Stimulated activated CD8-positive, alpha-beta memory T cell treated with anti-CD3 and anti-CD28 coated beads, Interleukin-4, amount 100 ng/mL, for 1 hour (primary cell): ENCODE measurements at places on chromosomes 4 and X.

- no peak for DNase-seq
Measured at GRCh38 chr4:176545872-176546271, 226.1 kb downstream of the SPCS3 start.

DNA sequence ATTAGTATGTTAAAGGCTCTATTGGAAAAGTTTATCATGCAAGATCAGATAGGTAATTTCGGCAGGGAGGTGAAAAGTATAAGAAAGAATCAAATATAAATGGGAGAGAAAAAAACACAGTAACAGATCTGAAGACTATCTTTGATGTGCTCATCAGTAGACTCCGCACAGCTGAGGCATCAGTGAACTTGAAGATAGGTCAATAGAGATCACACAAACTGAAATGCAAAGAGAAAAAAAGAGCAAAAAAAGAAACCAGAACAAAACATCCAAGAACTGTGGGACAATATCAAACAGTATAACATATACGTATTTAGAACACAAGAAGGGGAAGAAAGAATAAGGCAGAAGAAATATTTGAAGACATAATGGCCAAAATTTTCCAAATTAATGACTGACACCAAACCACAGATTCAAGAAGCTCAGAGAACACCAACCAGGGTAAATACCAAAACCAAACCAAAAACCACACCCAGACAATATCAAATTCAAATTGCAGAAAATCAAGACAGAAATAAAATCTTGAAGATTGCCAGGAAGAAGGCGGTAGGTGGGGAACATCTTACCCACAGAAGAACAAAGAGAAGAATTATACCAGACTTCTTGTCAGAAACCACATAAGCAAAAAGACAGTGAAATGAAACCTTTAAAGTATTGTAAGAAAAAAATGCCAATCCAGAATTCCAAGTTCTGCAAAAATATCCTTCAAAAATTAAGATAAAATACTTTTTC is 29.1 kb downstream of the PFKFB1 start:
- DNase-seq, result no peak

DNA sequence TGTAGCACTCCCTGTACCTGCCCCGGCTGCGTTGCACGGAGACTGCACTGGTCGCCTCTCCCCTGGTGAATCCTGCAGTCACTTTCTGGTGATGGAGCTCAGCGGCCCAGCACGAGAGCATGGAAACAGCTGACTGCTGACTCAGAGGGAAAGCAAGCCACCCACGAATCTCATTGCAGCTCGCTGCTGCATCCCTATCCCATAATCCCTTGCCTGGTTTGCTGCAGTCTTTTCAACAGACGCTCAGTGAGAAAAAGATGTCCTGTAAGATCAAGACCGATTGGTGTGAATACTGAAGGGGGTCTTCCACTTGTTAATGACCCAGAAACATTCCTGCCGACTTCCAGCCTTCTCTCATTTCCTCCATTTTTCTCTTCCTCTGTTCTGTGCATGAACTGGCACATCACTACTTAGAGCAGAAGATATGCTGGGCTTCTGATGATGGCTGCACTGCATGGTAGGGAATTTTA is 52.9 kb downstream of the TRIM2 start:
- DNase-seq, result no peak

GRCh38 chrX:20829665-20830491 is 544.3 kb upstream of the CNKSR2 start:
- DNase-seq, result no peak

DNA sequence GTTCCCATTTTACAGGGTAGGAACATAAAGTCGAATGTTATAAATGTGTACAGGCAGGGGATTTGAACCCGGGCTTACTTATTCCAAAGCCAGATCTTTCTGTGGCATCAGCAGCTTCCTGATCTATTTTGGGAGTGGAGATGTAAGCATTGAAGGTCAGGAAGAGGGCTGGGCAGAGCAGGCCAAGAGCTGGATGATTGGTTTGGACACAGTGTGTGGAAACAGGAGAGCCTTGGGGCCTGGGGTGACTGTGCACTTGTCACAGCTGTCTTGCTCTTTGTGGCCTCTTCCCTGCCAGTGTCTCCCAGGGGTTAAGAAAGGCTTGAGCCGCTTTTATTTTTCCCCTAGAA is 127.9 kb upstream of the ENPP6 start:
- no peak for DNase-seq

DNA sequence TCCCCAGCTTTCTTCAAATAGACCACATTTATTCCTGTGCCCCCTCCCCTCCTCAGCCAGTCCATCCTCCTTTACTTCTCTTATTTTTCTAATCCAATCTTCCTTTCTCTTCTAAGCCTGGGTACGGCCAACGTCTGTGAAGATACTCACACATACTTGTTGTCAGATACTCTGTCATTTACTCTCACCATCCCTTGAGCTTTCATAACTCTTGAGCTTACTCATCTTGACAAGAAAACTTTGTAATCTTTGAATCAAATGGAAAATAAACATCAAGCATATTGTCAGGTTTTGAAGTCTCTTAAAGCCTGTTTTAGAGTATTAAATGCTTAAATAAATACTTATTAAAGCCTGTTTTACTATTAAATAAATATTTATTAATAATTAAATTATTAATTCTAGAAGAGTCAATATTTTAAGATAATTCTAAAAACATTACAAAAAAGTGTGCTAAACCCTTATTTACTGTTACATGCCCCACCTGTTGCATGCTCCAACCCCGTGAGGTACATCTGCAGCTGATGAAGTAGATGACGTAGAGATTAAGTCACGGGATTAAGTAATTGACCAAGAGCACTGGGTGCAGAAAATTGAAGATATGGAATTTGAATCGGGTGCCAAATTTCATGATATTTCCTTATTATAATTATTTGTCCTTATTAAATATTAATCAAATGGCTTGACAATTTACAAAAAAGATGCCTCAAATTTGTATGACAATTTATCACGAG is 1.5 kb upstream of the TRIML2 start:
- no peak for DNase-seq

GRCh38 chr4:149754526-149754925 is 61.1 kb downstream of the IQCM start:
- no peak for DNase-seq

DNA sequence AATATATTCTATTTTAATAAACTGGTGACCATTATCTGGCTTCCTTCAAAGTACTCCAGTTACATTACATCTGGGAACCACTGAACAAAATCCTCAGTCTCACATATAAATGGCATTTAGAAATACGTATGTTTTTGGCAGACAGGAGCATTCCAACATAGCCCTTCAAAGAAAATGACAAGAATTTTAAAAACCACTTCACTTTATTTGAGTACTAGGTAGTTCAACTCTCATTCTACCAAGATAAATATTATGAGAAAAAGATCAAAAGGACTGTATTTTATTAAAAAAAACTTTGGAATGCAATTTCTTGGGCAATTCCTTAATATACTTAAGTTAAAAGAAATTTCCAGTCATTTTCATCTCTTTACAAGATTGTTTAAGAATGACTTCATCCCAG is 17.6 kb downstream of the TNIP3 start:
- DNase-seq, result no peak

GRCh38 chr4:76216975-76217814 is 3.6 kb upstream of the SCARB2 start:
- no peak for DNase-seq

- DNase-seq, result no peak
Measured at GRCh38 chrX:17584248-17584681, 153.0 kb upstream of the SCML1 start.

GRCh38 chr4:111064342-111064993 is 441.6 kb upstream of the PITX2 start:
- DNase-seq, result no peak

GRCh38 chr4:65645185-65645584 is 25.1 kb downstream of the EPHA5 start:
- DNase-seq, result no peak

DNA sequence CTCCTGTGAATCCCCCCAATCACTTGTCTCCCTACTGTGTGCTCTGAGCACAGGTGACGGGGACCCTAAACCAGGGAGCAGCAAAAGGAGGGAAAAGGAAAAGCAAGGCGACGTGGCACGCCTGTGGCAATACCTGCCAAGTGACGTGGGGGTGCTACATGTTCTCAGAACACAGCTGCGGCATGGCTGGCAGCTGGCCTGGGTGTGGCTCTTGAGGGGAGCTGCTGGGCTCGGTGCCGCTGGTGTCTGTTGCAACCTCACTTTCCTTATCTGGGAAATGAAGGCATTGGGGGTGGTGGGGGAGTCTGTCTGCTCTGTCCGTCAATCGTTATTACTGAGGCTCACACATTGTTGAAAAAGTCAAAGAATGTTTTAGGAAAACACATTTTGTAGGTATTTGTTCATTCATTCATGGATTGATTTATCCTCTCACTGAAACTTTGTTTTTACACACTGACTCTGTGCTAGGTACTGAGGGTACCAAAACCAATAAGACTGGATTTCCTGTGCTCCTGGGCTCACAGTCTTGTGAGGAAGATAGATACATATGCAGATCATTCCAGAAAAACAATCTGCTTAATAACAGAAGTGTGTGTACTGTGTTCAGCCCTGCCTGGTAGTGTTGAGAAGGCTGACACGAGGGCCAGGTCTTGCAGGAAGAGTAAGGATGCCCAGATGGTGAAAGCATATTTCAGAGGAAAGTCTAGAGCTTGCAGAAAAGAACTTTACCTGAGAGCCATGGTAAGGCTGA is 217.6 kb downstream of the PTTG2 start:
- DNase-seq, result peak; percentile 13

GRCh38 chr4:148081267-148081666 is 349.4 kb downstream of the ARHGAP10 start:
- DNase-seq, result no peak

DNA sequence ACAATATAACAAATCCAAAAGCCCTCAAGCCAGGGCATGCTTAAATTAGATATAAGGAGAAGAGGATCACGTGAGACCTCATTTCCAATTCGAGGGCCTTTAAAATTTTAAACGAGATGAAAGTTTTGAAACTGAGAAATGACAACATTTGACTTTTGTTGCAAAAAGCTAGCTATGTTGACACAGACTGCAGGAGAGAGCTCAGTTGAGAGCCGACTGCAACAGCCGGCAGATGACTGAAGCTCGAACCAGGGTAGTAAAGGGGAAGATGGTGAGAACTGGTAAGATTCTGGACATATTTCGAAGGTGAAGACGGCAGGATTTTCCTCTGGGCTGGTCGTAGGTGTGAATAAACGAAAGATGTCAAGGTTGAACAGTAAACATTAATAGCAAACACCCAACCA is 773 bp downstream of the PRMT9 start:
- no peak for DNase-seq

DNA sequence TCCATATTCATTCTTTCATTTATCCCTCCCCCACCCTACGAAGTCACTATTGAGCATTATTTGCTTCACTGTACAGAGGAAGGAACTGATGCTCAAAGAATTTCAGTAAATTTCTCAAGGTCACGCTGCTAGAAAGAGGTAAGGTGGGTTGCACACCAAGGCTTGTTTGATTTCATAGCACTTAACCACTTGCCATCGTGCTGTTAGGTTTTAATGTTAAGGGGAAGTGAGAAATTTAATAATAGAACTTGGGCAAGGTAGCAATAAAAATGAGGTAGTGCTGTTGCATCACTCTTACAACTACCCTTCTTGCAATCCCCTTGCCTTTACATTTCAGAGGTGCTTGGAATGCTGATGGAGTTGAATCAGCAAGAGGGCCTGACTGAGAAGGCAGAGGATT is 343.1 kb downstream of the MID1IP1 start:
- DNase-seq, result no peak

DNA sequence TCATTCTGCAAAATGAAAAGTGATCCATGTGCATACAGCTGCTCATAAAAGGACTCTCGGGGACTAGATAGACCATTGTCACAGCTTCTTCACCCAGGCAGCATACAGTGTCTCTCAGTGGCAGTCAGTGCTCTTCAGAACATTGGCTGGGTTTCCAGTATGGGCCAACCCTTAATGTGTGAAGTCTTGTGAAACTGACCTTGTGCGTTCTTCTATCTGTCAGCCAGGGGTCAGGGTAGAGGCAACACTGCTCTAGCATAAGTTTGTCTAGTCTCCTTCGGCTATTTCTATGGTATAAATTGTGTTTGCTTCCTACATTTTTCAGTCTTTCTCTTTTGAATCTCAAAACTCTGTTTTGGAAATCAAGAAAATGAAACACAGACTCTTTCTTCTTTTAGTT is 37.0 kb upstream of the SMIM31 start:
- no peak for DNase-seq

DNA sequence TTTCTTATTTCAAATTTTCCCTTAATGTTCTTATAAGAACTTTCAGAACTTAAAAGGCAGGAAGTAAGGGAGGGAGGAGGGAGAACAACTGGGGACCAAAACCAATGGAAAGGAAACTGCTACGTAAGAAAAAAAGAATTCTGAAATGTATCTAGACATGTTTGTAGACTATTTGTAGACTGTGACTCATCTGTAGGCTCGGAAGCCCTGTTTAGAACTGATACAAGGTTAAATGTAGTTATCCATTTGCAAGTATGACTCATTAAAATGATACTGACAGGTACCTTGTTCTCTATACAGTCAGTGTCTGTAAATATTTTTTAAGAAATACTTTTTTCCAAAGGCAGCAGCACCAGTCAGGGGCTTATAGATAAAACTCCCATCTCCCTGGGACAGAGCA is 202.0 kb downstream of the DHX15 start:
- DNase-seq, result no peak

DNA sequence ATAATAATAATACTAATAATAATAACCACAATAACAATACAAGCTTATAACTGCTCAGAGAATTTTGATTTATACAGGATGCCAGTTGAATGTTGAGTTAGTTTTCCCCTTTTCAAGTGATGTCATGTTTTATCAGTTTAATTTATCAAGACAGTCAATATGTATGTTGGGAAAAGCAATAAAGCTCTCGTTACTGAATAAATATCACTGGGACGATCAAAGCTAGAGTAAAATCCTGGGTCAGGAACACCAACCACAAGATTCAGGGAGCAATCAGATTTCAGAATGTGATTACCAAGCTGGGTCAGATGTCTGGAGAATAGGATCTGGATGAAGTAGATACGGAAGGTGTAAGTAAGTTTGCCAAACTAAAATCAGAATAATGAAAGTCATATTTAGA is 179.6 kb downstream of the GRID2 start:
- DNase-seq, result no peak

- no peak for DNase-seq
Measured at GRCh38 chr4:174222266-174222872, 61.1 kb downstream of the FBXO8 start.

- no peak for DNase-seq
Measured at GRCh38 chr4:55912249-55912648, 36.5 kb upstream of the CEP135 start.

GRCh38 chrX:50769389-50770063 is 44.5 kb downstream of the SHROOM4 start:
- no peak for DNase-seq

DNA sequence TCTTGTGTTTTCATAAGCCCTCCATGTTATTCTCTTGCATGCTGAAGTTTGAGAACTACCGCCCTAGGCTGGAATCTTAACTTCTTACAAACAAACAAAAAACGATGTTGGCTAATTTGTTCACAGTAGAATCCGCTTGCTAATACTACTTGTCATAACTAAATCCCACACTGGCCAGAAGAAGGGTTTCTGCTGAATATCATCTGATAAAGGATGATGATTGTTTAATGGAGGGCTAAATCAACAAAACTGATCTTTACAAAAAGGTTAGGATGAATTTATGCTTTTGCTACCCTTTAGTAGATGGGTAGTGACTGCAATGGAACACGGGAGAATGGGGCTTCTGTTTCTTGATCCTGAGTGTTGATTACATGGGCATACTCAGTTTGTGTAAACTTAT is 42.3 kb downstream of the SPATA4 start:
- DNase-seq, result no peak
